ENCODE measurements at places on chromosomes 1 and 21.

DNA sequence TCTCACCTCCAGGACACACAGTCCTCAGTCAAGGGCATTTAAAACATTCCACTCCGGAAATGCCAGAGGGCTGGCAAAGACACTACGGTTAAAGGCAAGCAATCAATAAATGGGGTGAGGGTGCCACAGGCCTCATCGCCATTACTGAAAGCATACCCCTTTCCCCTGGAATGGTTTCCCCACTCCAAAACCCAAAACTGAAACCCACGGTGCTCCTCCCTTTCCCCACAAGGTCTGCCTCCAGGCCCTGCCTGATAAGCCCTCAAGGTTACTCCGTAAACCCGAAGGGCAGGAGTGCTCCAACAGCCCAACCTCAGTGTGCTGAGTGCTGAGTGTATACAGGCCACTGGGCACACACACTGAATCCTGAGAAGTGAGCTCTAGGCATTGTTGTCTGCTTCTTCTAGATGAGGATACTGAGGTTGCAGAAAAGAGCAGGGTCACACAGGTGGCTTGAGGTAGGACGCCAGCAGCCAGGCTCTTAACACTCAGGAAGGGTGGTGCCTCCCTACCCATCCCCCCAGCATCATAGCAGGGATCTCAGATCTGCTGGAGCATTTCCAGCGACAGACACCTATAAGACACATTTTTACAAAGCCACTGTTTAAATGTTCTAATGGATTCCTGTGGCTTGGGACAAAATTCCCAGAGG is 29.0 kb downstream of the SSBP3 start:
- DNase-seq = peak; percentile 26

- peak; percentile 73 for DNase-seq
Measured at GRCh38 chr1:223401873-223402789, 8.9 kb downstream of the CCDC185 start.

- DNase-seq = peak; percentile 73
Measured at GRCh38 chr1:183105449-183105848, 80.6 kb upstream of the LAMC2 start.

GRCh38 chr1:53715478-53715877 is 23.5 kb downstream of the GLIS1 start:
- DNase-seq = no peak

DNA sequence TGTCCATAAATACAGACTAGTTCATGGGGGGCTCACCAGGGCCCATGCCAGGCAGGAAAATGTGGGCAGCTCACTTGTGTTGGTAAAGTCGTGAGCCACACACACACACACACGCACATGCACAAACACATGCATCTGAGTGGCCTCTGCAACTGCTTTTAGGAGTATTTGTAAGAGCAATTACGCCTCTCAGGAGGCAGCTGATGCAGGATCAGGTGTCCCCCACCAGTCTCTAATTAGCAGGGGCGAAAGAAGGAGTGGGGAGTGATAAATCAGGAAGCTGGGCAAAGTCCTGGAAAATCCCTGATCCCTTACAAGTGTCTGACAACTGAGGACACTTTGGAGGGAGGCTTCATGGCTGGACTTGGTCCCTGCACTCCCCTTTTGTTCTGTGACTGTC is 5.7 kb upstream of the IVL start:
- DNase-seq = no peak

- DNase-seq = peak; percentile 86
Measured at GRCh38 chr1:114024049-114024448, 44.8 kb downstream of the OLFML3 start.

DNA sequence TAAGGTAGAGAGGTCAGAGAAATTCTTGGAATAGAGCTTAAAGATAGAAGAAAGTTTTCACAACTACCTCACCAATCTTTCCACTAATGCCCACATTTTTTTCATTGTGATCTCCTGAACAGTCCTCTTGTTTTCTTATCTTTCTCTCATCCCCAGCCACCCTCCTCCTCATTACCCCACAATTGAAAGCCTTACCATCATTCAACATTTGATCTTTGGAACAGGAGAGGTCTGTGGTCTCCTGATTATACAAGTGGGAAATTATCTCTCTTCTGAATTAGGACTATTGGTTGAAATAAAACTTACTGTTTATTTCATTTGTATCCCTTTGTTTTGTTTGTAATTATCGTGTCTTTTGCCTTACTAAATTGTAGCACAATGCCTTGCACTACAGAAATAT is 29.6 kb downstream of the DNAH14 start:
- no peak for DNase-seq

- peak; percentile 90 for DNase-seq
Measured at GRCh38 chr1:221839782-221840395, 98.0 kb upstream of the DUSP10 start.

GRCh38 chr1:117754061-117754969 is 148.5 kb downstream of the TENT5C start:
- DNase-seq = peak; percentile 58

DNA sequence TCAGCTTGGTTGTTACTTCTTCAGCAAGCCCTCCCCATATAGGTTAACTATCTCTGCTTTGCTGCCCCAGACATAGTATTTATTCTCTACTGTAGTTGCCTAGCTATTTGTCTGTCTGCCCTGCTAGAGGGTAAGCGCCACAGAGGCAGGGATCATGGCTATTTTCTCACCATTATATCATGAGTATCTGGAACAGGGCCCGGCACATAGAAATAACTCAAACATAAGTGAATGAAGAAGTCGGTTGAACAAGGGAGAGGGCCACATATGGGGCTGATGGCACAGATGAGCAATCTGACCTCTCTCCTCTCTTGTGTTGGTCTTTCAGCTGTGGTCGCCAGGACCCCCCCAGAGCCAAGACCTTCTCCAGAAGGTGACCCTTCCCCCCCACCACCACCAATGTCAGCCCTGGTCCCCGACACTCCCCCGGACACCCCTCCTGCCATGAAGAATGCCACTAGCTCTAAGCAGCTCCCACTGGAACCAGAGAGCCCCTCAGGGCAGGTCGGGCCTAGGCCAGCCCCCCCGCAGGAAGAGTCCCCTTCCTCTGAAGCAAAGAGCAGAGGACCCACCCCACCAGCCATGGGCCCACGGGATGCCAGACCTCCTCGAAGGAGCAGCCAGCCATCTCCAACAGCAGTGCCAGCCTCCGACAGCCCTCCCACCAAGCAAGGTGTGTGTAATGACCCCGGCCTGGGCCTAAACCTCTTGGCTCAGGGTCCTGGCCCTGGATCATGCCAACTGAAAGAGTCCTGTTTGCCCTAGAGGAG is 14.9 kb downstream of the MAP7D1 start:
- DNase-seq = no peak

DNA sequence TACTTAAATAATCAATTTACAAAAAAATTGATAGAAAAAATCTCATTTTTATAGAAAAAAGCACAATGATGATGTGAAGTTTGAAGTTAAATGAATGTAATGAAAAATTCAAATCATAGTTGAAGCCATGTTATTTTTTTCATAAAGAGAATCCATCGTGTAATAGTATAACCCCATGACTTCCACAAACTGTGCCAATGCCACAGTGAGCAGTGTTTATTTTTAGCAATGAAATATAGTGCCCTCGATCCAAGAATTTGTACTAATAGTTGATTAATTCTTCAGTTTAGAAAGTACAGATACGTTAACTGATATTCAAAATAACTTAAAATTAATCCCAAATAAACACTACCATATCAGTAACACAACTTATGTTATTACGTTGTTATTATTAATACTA is 225.9 kb downstream of the PTPRC start:
- DNase-seq = no peak
